Urinary bladder (tissue), 4 donors: ENCODE measurements at places on chromosomes 6 and 20. TPM values are rescaled to one million over a fixed set of nuclear protein-coding genes. Genes with fewer than 3 reads are reported as not detected.

DNA sequence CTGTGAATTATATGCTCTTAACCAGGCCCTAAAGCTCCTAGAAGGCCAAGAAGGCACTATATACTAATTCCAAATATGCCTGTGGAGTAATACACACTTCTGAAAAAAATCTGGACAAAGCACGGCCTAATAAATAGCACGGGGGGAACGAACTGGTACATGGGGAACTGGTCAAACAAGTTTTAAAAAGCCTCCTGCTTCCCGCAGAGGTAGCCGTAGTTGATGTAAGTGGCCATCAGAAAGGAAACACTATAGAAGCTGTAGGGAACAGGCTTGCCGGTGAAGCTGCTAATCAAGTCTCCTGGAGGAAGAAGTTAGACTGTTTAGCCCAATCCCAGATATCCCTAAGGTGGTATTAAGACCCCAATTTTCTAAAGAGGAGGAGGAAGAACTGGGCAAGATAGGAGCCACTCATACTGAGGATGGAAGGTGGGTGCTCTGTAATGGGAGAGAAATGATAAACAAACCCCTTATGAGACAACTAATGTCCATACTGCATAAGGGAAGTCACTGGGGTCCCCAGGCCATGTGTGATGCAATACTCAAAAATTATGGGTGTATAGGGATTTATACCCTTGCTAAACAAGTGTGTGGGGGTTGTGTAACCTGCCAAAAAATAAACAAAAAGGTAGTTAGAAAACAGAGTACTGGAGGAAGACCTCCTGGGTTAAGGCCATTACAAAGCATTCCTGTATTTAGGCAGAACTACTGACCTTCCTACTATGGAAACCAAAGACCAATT lies 27.1 kb upstream of the ZNF318 start:
- peak; percentile 36 for DNase-seq

Gene CLVS2
- 2.1 TPM for total RNA-seq

DNA sequence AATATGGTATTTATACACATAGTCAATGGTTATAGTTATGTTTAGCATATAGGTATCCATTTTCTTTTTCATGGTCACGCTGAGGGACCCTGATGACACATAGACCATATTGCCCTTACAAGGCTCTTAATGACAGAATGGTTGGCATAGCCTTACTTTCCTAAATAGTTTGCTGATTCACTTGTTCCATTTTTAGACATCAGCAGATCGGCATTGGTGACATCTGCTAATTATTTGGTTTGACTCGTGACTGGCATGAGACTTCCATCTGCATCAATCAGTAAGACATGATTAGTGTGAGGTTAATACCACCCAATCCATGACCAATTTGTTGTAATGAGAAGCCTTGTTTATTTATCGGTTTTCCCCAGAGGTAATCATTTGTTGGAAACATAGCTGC lies 309.7 kb downstream of the ALDH8A1 start:
- DNase-seq: no peak

GRCh38 chr20:17558154-17558940 lies 11.5 kb upstream of the DSTN start:
- DNase-seq: peak; percentile 66

GRCh38 chr6:163432300-163432699 lies 17.8 kb downstream of the QKI start:
- DNase-seq: no peak

Gene KHDRBS2
- 5.2 TPM for total RNA-seq

DNA sequence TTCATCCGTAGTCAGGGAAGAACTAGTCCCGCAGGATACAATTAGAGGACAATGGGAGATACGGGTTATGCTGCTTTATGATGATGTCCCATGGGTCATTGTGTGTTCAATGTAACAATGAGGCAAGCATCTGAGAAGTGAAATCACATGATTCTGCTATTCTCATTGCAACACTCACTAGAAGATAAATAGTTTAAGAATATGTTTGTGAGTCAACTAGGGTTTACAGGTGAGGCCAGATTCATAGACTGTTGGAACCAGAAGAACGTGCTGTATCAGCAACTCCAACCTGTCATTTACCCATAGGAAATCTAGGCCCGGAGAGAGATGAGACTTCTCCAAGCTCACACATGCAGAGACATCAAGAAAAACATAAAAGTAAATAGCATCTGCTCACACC lies 80.8 kb downstream of the SCML4 start:
- DNase-seq: no peak

DNA sequence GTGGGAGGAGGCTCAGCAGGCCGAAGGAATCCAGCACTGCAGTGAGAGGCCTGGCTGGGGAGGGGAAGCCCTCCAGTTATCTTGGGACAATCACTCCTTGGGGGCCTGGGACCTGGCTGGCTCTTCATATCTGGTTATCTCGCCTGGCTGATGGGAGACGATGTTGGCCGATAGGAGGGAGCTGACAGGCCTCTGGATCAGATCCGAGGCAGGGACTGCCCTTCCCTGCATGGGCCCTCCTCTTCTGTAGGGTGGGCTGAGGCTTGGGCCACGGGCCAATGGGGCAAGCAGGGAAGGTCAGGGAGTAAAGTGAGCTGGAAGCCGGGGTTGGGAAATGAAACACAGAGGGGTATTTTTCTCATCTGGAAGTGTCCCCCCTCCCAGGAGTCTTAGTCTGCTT lies 25.2 kb downstream of the MANBAL start:
- no peak for DNase-seq

GRCh38 chr20:22946596-22946995 lies 88.5 kb upstream of the SSTR4 start:
- no peak for DNase-seq

Gene MCCD1
- total RNA-seq: not detected

Gene POPDC3
- total RNA-seq: 2.5 TPM

DNA sequence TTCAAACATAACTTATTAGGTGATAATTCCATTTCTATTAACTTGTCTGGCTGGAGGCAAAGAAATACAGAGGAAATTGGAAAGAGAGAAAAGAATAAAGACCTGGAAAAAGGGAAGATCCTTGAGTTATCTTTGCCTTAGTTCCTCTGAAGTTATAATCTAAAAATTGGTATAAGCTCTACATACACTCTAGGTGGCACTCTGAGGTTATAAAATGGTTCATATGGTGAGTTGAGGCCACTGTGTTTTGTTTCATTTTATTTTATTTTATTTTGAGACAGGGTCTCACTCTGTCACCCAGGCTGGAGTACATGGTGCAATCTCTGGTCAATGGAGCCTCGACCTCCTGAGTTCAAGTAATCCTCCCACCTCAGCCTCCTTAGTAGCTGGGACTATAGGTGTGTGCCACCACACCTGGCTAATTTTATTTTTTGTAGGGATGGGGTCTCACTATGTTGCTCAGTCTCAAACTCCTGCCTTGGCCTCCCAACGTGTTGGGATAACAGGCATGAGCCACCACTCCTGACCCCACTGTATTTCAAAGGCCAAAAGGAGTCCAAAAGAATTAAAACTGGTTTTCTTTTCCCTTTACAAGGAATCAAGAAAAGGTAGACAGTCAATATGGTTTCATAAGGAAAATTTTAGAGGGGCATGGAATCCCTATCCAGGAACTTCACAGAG lies 19.4 kb downstream of the GPX6 start:
- DNase-seq: no peak

Gene RAB44
- 0.26 TPM for total RNA-seq

- no peak for DNase-seq
Observed at GRCh38 chr6:92979281-92979680, 440.1 kb downstream of the EPHA7 start.

Gene WFDC2
- not detected for total RNA-seq

GRCh38 chr20:62118113-62119043 lies 3.9 kb upstream of the LSM14B start:
- no peak for DNase-seq

Gene PAQR8
- 15.4 TPM for total RNA-seq

Gene CLPSL1
- total RNA-seq: not detected

DNA sequence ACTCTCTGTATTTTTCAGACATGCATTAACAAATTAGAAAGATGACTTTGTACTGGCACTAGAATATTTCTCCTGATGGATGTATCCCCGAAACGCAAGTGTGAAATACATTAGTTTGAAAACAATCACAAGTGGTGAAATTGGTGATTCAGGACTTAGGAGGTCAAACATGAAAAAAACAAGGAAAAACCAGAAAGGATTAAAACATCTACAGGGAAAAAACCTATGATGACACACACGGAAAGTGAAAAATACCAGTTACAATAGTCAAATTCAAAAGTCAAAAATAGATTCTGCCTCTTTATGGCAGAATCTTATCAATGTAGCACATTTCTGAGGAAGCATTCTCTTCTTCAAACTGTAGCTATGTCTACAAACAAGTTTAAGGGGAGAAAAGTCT lies 129.0 kb upstream of the SGK1 start:
- DNase-seq: no peak

GRCh38 chr20:39640147-39640546 lies 678.0 kb downstream of the DHX35 start:
- no peak for DNase-seq

DNA sequence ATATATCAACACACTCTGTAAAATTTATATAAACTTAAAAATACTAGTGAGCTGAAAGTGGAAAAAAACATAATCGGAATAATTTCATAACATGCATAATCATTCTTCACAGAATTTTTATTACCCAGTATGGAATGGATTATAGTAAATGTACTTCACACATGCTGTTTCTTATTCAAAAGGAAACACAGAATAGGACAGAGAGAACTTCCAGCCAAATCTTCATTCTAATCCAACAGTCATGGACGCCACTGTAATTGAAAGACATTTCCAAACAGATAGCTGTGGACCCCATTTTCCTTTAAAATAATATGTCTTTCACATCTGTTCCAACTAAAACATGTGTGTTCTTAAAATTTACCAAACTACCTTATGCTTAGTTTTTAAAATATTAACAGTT lies 126.6 kb upstream of the RUNX2 start:
- no peak for DNase-seq

- no peak for DNase-seq
Observed at GRCh38 chr6:89536231-89536630, 102.3 kb downstream of the LYRM2 start.

DNA sequence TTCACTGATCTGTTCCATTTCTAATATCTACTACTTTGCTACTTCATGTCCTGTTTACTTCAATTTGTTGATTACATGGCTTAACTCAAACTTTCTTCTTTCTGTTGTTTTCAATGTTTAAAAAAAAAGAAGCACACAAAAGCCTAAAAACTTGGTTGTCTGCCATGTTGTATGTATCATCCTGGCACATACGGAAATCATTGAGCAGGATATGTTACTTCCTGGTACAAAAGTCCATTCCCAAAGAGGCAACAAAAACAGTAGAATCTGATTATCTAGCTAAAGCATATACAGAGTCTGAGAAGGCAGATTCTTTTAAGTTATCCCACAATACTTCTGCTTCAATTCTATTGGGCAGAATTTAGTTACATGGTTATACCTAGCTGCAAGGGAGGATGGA lies 14.5 kb upstream of the COL12A1 start:
- DNase-seq: no peak

- DNase-seq: no peak
Observed at GRCh38 chr6:408599-409102, 17.1 kb downstream of the IRF4 start.

DNA sequence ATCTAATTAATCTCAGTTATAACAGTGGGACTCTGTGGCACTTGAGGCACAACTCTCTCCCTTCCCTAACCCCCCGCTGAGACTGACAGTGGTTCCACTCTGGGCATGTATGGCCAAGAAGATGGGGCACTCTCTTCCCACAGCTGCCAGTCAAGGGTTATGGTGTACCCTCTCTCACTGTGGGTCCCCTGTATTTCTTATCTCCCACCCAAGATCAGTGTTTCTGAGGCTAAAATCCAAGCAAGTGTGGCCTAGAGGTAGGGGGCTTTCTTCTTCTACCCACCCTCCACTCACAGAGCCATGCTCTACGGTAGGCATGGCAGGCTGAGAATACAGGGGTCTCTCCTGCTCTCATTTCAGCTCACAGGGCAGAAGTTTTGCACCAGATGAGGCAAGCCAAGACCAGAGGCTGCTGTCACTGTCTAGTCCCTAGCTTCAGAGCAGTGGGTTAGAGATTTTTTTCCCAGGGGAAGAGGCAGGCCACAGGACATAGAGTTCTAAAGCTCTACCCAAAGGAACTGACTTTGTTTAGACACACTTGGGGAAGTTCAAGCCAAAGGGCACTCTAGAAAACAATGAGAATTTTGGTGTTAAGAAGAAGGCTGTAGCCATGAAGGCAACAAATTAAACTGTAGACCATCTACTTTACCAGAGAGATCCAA lies 31.7 kb upstream of the HINT3 start:
- no peak for DNase-seq

DNA sequence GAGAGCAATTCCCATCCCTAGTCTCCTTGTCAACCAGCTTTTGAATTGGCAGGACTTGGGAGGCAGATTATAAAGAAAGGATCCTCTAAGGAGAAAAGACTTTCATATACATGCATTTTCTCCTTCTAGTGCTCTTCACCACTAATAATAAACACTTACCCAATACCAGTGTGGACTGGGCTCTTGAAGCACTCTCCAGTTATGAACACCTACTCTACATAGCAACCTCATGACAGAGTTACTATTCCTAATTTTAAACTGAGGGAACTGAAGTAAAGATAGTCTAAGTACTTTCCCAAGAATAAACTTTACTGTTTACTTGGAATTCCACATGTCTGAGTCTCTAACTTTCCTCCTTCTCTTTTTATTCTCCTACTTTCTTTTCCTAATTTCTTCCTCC lies 4.8 kb downstream of the COL9A1 start:
- no peak for DNase-seq

Gene CTAGE9
- total RNA-seq: not detected

DNA sequence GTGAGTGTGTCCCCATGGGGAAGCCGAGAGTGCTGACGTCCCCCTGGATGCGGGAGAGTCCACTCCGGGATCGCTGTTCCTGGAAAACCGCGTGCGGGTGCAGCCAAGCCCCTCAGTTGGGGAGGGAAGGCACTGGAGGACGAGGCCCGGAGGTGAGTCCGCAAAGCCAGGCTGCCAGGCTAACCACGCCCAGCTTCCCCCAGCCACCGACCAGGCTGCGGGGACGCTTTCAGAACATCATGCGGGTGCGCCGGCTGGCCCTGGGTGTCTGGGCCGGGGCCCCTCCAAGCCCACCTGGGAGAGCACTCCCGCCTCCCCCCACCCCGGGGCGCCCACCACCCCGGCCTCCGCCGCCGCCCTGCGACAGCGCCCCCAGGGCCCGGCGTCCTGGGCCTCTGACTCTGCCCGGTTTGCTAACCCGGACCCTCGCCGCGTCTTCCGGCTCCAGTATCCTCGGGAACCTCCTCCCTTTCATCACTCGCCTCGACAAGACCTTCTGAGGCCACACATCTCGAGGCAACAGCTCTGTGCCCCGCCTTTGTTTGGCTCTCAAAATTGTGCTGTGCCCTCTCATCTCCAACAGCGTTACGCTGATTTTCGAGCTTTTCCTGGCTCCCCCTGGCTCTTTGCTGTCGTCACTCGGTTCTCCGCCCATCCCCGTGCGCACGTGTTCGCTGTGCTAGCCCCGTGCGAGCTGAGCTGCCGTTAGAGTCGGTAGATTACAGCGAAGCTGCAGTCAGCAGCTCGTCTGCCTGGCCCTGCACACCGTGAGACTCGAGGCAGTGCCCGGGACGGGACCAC lies 47.1 kb upstream of the ENTPD6 start:
- DNase-seq: peak; percentile 14

- DNase-seq: no peak
Observed at GRCh38 chr6:122143813-122144601, 255.4 kb upstream of the HSF2 start.

Gene TAAR1
- total RNA-seq: not detected
